ENCODE measurements at places on chromosomes 6 and 20. TPM values are rescaled to one million over a fixed set of nuclear protein-coding genes. Genes with fewer than 3 reads are reported as not detected.

The MLIP gene
- not detected for total RNA-seq

The C20orf144 gene
- not detected for total RNA-seq

The HLA-G gene
- not detected for total RNA-seq

DNA sequence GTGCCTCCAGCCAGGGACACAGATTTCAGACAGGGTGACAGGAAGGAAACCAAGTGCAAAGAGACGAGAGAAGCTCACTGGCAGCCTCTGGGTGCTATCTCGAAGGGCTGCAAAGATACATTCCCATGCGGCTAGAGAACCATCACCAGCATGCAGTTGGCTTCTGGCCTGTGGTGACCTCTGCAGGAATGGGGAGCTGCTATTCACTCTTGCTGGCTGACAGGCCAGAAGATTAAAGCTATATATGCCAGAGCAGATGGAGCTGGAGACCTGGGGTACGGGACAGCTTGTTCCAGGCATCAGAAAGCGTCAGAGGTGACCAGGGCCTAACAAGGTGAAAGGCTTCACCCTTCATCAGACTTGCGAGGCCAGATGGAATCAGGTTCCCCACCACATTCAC lies 20.0 kb downstream of the MAP1LC3A start:
- no peaks in the 10 kb centered on the region for H3K27me3 ChIP-seq
- no peak for DNase-seq
- H3K4me3 ChIP-seq = no peak overlapping the region
- H3K4me1 ChIP-seq = peaks cover 3% of the 10 kb centered on the region

GRCh38 chr6:64299176-64299575 lies 663.6 kb downstream of the PHF3 start:
- no peaks in the 10 kb centered on the region for H3K36me3 ChIP-seq
- no peak for DNase-seq
- H3K4me3 ChIP-seq = no peak overlapping the region
- no peaks in the 10 kb centered on the region for H3K4me1 ChIP-seq

GRCh38 chr6:116189472-116189871 lies 63.5 kb upstream of the COL10A1 start:
- no peak for DNase-seq
- no peaks in the 10 kb centered on the region for H3K36me3 ChIP-seq
- H3K4me3 ChIP-seq = no peak overlapping the region

DNA sequence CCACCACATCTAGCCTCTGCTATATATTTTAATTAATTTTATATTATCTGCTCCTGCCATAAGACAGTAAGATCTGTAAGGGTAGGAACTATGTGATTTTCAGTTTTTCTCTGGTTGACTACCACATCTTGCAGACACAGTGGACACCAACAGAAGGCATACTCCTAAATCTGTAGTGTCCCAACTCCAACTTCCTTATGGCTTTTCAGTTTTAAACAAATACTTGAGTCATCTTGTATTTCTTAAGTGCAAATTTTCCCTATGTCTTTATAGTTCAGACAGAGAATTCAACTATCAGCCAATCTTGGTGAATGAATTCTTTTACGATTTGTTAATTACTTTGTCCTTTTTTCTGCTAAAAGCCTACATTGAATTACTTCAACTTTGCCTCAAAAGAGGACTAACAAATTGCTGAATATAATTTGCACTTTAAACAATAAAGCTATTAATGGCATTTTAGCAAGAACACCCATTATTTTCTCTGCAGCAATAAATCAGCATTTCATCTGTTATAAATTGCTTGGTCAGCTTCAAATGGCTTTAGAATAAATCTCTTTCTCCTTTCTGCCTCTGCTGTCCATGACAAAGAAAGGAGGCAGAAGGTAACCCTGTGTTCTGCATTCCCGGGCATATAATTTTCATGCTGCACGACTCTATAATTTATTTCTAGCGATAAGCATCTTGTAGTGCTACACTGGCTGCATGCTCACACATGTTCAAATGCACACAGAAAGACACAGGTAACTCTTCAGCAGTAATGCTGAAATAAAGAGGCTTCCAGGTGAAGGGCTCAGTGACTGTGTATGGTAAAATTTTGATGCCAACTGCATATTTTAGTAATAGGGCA lies 144.8 kb downstream of the BACH2 start:
- no peaks in the 10 kb centered on the region for H3K27me3 ChIP-seq
- H3K4me1 ChIP-seq = no peaks in the 10 kb centered on the region
- H3K4me3 ChIP-seq = no peak overlapping the region
- H3K27ac ChIP-seq = no peak overlapping the region
